H54 (cell line): ENCODE measurements at places on chromosomes 11 and 22.

GRCh38 chr22:19962909-19963806, 21.5 kb upstream of the TXNRD2 start:
- DNase-seq: no peak

DNA sequence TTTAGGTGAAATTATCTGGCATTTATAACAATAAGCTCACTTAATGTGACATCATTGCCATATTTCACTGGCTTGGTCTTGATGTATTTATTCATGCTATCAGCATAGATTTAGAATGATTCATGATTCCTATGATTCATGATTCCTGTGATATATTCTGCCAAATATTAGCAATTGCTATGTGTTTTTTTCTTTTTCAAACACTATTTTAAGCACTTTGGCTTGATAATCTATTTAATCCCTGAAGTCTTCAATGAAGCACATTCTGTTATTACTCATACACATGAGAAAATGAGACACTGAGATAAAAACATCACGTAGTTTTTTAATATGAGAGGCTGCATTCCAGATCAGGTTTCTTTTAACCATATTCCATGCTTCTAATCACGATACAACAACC, 78.5 kb downstream of the LUZP2 start:
- no peak for DNase-seq

DNA sequence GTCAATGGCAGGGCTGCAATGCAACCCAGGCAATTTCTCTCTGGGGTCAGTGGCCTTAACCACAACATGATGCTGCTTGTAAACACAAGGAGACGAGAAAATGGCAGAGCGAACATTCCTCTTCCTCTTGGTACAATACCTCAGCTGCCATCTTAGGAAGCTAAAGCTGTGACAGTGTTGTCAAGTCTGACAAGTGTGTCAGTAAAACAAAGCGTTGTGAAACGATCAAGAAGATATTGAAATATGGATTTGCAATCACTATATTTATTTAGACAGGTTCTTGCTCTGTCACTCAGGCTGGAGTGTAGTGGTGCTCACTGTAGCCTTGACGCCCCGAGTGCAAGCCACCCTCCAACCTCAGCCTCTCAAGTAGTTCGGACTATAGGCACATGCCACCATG, 14.5 kb upstream of the USP47 start:
- DNase-seq: no peak

DNA sequence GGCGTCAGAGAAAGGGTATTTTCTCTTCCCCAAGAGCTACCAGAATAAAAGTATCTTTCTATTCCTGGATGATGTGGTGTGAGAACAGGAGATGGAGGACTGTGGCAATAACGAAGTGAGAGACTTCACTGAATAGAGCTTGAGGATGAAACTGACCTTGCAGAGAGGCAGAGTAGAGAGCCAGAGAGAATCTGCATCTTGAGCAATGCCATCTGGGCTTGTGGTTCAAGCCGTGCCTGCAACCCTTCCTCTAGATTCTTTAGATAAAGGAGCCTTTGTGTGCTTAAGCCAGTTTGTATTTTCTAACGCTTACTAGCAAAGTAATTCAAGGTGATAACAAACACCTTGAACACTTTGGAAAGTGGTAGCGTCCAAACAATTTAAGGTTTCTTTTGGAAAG, 2.2 kb downstream of the ME3 start:
- DNase-seq: no peak

- DNase-seq: no peak
Measured at GRCh38 chr22:29195118-29195963, 10.4 kb upstream of the EMID1 start.

- peak; percentile 90 for DNase-seq
Measured at GRCh38 chr11:1763796-1764661, at the start of gene CTSD. Gene CTSD (minus strand): TSS chr11:1763927. CDS start chr11:1763859, 68 bp downstream.

GRCh38 chr11:34630544-34630943, 9.7 kb downstream of the EHF start:
- no peak for DNase-seq

DNA sequence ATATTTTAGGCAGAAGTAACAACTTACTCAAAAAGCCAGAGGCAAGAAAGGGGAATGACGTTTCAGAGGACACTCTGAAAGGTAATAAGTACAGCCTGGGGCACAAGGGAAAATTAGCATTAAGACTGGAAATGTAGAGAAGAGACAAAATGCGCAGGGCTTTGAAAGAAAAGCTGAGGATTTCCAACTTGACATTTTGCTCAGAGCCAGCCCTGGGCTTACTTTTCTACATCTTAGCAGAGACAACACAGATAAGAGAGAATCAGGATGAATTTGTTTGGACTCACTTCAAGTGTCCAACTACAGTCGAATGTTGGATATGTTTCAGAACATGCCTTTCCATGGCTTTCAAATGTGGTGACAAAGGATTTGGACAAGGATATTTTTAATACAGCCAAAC, 808.9 kb upstream of the LUZP2 start:
- no peak for DNase-seq

- DNase-seq: no peak
Measured at GRCh38 chr22:18065256-18065655, 12.5 kb upstream of the PEX26 start.

DNA sequence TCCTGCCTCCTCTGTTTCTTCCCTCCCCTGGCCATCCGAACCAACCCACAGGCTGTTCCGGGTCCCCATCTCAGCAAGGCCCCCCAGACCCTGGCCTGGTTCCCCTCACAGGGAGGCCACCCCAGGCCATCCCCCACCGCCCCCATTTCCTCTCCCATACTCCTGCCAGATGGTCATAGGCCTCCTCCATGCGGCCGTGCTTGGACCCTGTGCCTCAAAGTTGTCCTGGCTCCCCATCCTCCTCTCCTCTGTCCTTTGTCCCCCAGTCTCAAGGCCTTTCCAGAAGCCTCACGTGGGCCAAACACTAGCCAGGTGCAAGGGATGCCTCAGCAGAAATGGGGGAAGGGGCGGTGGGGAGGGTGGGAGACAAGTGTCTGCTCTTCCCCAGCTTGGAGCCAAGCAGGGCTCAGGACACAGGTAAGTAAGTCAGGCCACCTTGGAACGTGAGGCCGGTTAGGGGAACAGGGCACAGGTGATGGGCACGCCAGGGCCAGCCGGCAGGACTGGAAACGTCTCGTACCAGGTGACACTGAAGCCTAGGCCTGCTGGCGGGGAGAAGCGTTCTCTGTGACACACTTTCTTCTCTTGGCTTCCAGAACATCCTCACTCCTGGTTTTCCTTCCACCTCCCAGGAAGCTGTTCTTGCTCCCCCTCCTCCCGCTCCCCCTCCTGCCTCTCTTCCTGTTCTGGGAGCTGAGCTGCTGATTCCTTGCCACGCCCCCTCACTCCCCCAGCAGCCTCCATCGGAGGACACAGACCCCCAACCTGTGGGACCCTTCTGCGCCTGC, 31.5 kb upstream of the SLC22A12 start:
- no peak for DNase-seq

DNA sequence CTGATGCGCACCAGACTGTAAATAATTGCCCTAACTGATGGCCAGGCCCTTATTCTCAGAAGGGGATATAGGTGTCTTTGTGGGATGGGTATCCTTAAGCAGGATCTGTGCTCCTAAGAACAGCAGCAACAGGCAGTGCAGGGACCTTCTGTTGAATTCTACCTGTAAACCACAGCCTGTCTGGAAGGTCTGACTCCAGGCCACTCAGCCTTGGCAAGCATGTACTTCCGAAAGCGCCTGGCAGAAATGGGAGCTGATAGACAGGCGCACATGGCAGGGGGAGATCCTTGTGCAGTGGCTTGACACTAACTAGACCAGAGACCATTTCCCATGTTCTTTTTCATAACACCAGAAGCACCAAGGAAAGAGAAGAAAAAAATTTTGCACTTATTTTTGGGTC, 59.0 kb downstream of the C22orf31 start:
- DNase-seq: no peak

DNA sequence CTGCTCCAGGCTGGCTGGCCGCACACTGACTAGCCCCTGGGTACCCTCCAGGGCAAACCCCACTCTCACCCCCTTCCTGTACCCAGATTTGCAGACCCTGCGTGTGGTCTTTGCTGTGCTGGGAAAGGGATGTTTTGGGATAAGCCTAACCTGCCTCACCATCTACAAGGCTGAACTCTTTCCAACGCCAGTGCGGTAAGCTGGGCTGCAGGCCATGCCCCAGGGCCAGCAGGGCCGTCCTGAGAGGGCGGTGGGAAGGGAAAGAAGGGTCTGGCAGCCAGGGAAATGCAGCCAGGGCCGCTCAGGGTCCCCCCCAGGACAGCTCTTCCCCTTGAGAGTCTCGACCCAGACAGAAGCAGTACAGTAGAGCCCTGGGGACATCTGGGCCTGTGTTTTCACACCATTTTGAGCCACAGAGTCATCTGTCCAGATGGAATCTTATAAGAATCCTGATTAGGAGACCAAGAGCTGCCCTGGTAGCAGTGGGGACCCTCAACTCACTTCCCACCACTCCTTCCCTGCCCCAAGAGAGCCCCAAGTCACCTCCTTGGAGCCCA, 22.4 kb upstream of the SLC22A12 start:
- no peak for DNase-seq

- no peak for DNase-seq
Measured at GRCh38 chr11:12669930-12670329, 4.3 kb upstream of the TEAD1 start.

DNA sequence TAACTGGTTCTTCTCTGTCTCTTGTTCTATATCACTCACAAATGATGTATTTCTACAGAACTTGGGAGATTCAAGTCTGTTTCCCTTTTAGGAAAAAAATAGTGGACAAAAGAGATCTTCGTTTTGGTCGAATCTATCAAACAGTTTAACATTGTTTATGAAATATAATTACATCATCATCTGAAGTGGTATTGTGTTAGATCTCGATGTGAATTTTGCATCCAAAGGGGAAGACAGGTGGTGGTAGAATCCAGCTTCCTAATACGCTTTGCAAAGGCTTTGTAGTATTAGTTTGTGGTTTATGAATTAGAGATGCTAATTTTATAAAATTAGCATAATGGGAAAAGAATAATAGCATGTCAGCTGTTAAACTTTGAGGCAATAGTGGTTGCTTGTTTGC, 3.4 kb downstream of the SIK2 start:
- DNase-seq: no peak

DNA sequence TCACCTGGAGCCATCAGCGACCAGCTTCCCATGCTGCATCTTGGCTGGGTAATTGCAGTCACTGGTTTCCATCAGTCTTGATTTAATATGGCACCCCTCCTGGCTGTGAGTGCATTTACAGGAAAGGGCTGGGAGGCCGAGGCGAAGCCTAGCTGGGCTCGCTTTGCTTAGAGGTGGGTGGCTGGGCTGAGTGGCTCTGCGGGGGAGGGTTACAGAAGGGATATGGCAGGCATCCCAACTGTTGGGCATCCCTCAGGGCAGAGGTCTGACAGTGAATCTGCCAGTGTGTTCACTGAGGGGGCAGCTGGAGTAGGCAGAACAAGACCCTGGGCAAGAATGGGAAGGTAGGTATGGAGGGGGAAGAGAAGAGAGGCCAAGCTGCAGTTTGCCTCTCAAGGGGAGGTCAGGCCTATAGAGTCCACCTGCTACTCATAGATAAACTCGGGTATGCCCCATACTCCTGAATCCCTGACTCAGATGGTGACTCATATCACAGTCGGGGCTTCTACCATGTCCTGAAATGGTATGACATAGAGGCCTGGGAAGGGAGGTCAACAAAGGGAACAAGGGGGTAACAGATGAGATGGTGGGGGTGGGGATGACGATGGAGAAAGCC, 77.5 kb upstream of the PHOX2A start:
- DNase-seq: peak; percentile 77

DNA sequence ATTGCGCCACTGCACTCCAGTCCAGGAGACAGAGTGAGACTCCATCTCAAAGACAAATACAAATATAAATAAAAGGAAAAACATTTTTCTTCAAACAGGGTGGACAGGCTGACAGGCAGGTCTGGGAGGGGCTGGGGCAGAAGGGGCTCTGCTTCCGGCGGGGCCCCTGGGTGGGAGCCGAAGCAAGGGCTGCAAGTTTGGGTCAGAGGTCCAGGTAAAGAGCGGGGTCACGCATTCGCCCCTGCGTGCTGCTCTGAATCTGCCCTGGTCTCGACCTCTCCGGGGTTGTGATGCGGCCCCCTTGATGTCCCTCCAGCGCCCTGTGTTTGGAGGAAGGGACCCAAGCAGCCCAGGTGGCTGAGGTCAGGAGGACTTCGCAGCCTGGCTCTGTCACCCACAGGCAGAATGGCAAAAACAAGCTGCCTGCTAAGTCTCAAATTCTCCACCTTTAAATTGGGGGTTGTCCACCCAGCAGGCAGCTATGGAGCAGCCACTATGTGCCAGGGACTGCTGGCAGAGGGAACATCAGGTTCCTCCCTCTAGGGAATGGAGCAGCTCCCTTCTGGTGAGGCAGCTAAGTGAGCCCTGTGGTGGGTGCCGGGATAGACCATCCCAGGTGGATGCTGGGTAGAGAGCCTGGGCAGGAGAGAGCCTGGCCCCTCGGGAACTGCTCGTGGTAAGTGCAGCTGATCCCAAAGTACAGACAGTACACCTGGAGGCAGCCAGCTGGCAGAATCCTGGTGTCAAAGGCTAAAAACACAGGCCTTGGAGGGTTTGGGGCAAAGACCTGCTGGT, 10.3 kb upstream of the PHF21B start:
- DNase-seq: no peak

DNA sequence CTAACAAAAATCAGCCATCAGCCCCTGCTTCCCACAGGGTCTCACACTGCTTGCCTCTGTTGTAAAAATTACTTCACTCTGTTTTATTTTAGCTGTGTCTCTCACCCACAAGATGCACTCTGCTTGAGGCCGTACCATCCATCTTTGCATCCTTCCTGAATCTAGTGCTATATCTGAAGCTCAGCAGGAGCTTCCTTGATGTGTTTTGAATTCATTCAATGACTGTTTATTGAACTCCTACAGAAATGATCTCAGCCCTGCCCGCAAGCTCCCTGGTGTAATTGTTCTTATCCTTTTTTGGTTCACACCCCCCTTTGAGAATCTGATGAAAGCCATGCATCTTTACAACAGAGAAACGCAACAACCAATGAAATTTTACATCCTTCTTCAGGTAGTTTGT, 310.2 kb upstream of the ZC3H12C start:
- DNase-seq: no peak

- DNase-seq: peak; percentile 24
Measured at GRCh38 chr22:35231585-35232084, 25.7 kb upstream of the HMGXB4 start.

DNA sequence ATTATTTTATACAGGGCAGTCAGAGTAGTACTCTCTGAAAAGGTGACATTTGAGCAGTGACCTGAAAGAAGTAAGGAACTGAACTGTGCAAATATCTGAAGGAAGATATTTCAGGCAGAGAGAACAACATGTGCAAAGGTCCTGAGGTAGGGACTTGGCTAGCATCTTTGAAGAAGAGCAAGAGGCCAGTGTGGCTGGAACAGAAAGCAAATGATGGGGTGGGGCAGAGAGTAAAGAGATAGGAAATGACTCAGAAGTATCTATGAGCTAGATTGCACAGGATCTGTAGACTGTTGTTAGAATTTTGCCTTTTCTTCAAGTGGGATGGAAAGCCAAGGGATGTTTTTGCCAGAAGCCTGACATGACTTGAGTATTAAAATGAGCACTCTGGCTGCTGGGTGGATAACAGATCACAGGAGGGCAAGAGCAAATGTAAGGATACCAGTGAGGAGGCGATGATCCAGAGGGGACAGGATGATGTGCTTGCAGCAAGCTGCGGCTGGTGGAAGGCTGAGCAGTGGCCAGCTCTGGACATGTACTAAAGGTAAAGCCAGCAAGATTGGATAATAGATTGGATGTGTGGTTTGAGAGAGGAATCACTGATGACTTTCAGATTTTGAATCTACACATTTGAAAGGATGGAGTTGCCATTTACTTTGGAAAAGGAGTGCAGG, 33.2 kb upstream of the TTC12 start:
- DNase-seq: no peak

- DNase-seq: no peak
Measured at GRCh38 chr11:130513132-130513531, 64.7 kb downstream of the ADAMTS15 start.
